Epithelial cell of esophagus (primary cell): ENCODE measurements at places on chromosomes 16 and 17.

- DNase-seq, result peak; percentile 8
Observed at GRCh38 chr17:12402963-12403622, 262.6 kb upstream of the MYOCD start.

DNA sequence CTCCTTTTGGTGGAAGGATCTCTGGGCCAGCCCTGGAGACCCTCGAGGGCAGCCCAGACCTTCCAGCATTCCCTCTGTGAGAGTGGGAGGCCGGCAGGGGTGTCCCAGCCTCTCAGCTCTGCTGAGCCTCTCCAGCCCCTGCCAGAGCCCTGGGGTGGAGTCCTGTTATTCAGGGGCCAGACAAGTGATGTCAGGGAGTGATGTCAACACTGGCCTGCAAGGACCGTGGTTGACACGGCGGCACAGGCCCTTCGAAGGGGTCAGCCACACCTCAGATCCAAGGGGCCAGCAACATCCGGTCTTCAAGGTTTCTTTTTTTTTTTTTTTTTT is 231.2 kb downstream of the KATNIP start:
- no peak for DNase-seq

DNA sequence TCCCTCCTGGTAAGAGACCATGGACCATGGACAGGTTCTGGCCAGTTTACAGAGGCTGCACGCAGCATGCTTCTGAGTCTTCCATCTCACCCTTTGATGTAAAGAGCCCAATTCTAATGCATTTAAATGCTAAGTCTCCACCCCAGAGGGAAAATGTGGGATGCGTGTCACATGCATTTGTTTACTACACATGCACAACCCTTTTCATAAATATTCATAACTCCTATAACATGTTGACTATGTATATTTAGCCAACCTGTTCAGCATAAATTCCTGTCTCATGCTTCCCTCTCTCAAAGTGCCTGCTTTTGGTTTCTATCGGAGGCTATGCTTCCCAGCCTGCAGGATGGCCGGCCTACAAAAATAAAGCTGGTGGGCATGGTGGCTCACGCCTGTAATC is 260.3 kb downstream of the STX8 start:
- no peak for DNase-seq

DNA sequence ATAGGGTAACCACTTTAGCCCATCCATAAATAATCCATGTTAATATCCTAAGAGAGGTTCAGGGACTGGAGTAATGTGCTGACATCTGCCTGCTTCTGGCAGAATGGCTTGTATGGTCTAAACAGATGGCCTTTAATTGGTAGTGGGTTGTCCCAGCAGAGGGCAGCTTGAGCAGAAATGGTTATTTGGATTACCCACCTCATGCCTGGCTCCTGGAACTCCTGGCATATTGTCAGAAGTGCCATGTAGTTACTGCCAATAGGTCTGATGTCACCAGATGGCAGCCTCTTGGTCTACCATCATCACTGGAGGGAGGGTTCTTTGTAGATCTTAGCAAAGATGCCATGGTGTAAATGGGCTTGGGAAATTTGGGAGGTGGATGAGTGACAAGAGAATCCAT is 157.5 kb upstream of the SOX9 start:
- no peak for DNase-seq

GRCh38 chr16:50459496-50460080 is 88.6 kb upstream of the NKD1 start:
- DNase-seq, result no peak

- DNase-seq, result no peak
Observed at GRCh38 chr16:12646490-12647274, 157.0 kb downstream of the CPPED1 start.

- DNase-seq, result no peak
Observed at GRCh38 chr16:9071377-9071776, 20.1 kb upstream of the HAPSTR1 start.

DNA sequence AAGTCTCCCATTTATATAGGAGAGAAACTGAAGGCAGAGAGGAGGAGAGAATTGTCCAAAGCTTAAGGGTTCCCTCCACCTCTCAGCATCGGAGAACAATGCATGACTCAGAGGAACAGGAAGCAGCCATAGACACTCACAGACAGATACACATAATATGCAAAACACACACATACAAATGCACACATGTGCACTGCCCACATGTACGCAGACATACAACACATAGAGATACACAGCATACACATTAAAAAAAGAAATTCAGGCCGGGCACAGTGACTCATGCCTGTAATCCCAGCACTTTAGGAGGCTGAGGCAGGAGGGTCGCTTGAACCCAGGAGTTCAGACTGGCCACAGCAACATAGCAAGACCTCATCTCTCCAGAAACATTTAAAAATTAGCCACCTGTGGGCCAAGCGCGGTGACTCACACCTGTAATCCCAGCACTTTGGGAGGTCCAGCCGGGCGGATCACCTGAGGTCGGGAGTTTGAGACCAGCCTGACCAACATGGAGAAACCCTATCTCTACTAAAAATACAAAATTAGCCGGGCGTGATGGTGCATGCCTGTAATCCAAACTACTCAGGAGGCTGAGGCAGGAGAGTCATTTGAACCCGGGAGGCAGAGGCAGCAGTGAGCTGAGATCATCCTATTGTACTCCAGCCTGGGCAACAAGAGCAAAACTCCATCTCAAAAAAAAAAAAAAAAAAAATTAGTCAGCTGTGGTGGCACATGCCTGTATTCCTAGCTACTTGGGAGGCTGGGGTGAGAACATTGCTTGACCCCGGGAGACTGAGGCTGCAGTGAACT is 11.3 kb downstream of the ERAL1 start:
- peak; percentile 63 for DNase-seq

DNA sequence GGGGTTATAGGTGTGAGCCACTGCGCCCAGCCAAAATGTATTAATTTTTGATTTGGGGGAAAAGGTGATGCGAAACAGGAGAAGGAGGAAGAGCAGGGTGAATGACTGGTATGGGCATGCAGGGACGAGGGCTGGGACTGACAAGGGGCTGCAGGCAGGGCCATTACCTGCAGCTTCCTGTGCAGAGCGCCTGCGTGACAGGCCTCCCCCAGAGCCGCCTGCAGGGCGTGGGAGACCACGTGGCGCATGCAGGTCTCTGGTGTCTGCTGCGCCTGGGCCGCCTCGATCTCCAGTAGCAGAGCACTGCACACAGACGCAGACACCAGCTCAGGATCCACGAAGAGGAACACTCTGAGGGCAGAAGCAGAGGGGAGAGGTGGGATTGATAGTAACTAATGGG is 32.4 kb downstream of the PIK3R6 start:
- DNase-seq, result no peak

- no peak for DNase-seq
Observed at GRCh38 chr16:54750249-54750648, 180.4 kb upstream of the IRX5 start.

DNA sequence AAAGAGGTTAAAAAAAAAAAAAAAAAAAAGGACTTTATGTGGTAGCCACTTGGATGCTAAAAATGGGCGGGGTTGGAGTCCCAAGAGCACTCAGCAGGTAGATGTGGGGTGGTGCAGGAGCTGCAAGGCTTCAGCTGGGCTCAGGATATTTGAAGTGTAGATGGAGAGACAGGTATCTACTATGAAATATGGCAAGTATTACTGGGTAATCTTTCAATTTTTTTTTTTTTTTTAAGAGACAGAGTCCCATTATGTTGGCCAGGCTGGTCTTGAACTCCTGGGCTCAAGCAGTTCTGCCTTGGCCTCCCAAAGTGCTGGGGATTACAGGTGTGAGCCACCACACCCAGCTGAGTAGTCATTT is 7.6 kb downstream of the TUFM start:
- DNase-seq, result no peak

GRCh38 chr17:2982854-2983253 is 80.6 kb downstream of the OR1D5 start:
- DNase-seq, result no peak

DNA sequence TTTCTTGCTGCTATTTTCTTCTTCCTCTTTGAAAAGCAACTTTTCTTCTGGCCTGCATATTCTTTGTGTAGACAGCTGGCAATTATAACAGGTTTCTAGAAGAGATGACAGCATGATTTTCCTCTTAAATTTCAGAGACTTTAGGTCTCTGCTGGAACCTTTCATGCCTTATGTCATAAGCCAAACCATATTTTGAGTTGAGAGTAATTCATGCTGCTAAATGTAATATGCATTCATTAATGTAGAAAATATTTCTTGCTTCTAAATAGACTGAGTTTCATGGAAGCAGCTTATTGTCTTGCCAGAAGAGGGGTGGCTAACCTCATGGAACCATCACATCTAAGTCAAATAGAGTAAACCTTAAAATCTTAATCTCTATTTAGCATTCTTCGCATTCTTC is 25.9 kb upstream of the ABCA9 start:
- no peak for DNase-seq

DNA sequence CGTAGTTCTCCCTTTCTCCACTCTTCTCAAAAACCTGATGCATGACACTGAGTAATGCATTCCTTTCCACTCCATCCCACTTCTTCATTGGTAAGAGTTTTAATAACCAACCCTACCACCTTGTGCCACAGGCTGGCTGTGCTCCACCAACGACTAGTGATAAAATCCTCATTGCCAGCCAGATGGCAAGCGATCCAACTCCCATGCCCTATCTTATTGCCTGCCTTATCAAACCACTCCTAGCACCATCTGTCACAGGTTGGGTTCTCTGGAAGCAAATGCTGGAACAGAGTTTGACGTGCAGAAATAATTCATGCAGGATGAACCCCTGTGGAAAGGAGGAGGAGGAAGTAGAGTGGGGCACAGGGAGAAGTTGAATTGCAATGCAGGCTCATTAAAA is 99.5 kb downstream of the CHD9NB start:
- no peak for DNase-seq

DNA sequence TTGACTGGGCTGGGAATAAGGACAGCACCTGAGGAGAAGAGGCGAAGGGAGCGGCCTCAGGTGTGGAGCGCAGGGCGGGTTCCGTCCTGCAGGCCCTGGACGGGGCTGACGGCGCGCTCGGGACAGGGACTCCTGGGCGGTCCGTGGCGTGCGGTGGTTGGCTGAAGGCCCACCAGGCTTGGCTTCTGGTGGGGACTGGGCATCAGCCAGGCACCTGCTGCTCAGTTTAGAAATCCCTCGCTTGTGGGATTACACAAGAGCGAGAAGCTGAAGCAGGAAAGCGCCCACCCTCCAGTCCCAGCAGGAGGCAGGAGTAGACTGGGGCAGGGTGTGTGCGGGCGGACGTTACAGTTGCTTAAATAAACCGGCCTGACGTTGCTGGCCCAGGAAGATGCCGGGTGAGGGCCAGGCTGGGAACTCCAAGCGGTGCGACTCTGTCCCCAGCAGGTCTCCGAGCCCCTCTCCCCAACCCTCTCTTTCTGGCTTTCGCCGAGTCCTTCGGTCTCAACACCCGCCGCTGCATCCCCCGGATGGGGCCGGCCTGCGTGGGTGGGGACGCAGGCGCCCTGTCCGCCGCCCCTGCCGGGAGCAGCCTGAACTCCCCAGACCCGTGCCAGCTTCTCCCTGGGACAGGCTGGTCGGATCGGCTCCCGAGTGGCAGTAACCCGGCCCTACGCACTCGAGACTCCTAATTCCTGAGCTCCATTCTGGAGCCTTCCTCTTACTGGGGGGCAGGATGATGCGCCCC is 639 bp downstream of the MIF4GD start:
- DNase-seq, result peak; percentile 82

- no peak for DNase-seq
Observed at GRCh38 chr16:1674306-1674705, 3.8 kb upstream of the JPT2 start.

- no peak for DNase-seq
Observed at GRCh38 chr16:24075931-24076716, 180.0 kb upstream of the CACNG3 start.

GRCh38 chr16:66204756-66205155 is 161.7 kb upstream of the CDH5 start:
- no peak for DNase-seq

GRCh38 chr17:3691617-3692067 is 4.3 kb downstream of the P2RX5 start:
- DNase-seq, result no peak

DNA sequence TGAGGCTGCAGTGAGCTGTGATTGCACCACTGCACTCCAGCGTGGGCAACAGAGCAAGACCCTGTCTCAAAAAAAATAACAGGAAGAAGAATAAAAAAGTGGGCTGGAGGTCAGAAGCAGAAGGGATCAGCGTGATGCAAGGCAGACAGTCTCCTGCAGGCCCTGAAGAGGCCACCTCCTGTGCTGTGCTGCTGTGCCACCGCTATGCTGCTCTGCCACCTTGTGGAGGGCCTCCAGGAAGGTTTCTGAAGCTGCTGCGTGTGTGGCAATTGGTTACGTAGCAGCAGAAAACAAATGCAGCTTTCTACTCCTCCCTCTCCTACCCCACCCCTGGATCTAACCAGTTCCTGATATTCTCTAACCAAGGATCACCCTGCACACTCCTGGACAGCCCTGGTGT is 815.5 kb downstream of the KCNJ18 start:
- no peak for DNase-seq

DNA sequence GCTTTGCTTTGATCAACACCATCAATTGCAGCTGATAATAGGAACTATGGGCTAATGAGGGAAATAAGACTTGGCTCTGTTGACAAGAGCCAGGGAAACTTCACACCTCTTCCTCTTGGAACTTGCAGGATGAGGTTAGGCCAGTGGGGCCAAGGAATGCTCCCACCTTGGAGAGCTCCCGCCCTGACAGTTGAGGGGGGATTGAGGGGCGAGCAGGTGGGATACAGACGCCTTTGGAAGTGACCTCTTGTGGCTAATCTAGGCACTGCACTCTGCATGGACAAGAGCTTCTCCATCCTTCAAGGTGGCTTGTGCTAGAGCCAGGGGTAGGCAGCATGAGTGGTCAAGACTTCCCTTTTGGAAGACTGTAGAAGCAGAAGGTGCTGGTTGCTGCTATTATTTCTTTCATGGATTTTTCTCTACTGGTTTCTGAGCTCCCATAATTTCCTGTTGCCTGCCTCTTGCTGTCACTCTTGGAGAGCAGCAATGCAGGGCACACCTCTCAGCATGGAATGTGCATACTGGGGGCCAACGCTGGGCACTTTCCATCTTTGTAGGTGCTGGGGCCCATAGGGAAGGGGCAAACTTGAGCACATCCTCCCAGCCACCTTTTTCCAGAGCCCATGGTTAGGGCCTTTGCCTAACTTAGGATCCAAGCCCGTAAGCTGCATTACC is 2.3 kb upstream of the PHF12 start:
- peak; percentile 59 for DNase-seq

GRCh38 chr16:11980136-11980844 is 3.8 kb downstream of the SNX29 start:
- no peak for DNase-seq

- no peak for DNase-seq
Observed at GRCh38 chr17:49742166-49742638, 21.7 kb downstream of the FAM117A start.

GRCh38 chr16:85613604-85614337 is 649 bp downstream of the GSE1 start:
- DNase-seq, result peak; percentile 36

- DNase-seq, result no peak
Observed at GRCh38 chr17:76553178-76553908, 13.5 kb downstream of the PRCD start.

DNA sequence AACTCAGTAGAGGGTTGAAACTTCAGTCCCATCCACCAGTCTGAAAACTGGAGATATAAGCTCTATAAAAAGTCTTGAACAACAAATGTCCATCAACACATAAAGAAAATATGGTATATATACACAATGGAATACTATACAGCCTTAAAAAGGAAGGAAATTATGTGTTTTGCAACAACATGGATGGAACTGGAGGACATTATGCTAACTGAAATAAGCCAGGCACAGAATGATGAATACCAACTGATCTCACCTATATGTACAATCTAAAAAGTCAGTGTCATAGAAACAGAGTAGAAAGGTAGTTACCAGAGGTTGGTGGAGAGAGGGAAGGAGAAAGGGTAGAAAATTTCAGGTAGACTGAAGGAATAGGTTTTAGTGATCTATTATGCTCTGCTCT is 438.1 kb downstream of the CA10 start:
- DNase-seq, result no peak

GRCh38 chr17:79084291-79085153 is 9.9 kb downstream of the ENGASE start:
- no peak for DNase-seq
